ENCODE measurements at places on chromosomes 11 and 22. TPM values are rescaled to one million over a fixed set of nuclear protein-coding genes. Genes with fewer than 3 reads are reported as not detected.

- DNase-seq: no peak
These were observed 83.6 kb upstream of the CRTAM start for GRCh38 chr11:122754553-122755322.

GRCh38 chr11:119031912-119032280, 1.2 kb upstream of the SLC37A4 start:
- no peak for DNase-seq

GRCh38 chr11:113862435-113862834, 12.9 kb downstream of the USP28 start:
- DNase-seq: peak; percentile 43

- peak; percentile 66 for DNase-seq
These were observed 23.6 kb downstream of the HIRA start for GRCh38 chr22:19407649-19408606.

DNA sequence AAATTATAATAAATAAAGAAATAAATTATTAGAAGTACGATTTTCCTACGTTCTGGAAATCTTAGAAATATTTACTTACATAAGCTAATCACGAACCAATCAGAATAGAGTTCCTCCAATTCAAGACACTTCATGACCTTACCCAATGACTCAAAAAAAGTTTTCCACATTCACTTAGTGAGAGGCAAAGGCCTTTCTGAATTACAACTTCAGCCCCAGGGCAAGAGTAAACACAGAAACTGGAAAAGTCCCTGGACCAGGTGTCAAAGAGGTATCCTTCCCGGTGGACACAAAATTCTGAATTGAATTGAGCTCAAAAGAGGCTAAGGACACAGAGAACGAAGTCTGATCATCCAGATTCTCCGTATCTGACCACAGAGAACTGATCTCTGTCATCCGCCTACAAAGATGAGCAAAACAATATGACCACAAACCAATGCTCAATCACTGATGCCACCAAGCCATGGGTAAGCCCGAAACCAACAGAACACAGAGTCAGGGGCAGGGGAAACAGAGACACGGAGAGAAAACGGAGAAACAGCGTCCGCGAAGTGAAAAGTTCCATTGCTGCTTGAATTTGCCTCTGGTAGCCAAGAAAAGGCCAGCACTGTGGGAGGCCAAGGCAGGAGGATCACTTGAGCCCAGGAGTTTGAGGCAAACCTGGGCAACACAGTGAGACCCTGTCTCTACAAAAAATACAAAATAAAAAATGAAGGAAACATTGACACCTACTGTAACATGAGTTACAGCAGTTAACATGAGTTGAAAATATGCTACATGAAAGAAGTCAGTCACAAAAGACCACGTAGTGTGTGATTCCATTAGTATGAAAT, 6.8 kb downstream of the BID start:
- DNase-seq: no peak

DNA sequence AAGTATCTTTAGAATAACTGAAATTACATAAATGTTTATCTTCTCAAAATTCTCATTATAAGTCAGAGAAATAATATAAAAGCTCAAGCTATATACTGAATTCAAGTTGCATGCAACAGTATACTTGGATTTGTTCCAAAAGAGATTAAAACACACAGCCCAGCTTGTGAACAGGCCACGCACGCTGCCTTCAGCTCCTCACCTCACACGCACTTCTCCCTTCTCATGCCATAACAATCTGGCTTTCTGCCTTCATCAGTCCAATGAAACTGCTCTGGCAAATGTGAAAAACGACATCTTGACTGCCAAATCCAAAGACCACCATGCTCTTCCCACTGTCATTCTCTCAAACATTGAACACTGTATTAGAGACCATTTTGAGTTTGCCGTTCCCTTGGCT, 22.1 kb downstream of the ATP6V1E1 start:
- DNase-seq: no peak

- DNase-seq: no peak
These were observed 1173.2 kb downstream of the BRD1 start for GRCh38 chr22:48654492-48654891.

The APOBEC3H gene
- total RNA-seq: 0.79 TPM

DNA sequence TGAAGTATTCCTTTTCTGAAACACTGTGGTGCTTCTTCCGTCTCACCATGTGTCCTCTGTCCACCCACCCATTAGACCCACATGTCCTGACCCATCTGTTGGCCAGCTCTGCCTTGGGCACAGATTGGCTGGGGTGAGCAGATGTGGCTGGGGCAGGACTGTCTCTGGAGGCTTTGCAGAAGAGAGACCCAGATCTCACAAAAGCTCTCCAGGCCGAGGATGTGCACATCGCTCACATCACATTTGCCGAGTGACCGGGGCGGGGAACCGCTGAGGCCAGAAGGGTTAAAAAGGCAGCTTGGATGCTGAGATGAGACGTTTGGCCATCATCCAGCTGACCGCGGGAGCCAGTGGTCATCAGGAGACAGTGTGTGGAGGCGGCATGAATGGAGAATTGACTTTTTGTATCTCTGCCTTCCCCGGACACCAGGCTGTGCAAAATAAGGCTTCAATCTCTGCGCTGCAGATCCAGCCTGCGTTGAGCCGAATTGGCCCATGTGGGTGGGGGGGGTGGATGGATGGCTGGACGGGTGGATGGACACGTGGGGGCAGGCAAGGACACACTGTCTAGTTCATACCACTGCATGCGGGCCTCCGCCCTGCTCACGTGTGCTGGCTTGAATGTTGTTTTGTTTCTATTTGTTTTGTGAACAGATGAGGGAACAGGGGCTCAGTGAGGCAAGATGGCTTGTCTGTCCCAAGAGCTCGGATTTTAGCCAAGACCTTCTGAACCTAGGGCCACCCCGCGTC, 6.1 kb downstream of the IFITM10 start:
- peak; percentile 75 for DNase-seq

GRCh38 chr11:106468531-106468930, 391.1 kb downstream of the AASDHPPT start:
- DNase-seq: no peak

DNA sequence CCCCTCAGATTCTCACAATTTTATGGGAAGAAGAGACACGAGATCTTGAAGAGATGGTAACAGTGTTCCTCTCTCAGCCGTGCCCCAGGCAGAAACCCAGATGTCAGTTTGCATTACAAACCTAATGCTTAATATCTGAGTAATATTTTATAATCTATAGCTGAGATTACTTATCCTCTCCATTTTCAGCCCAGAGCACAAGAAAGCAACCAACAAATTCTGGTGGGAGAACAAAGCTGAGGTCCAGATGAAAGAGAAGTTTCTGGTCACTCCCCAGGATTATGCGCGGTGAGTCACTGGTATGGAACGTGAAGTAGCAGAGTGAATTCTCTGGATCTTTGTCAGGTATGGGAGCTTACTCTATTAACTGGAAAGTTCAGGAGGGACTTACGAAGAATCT, 884 bp downstream of the CENATAC start:
- DNase-seq: no peak

- DNase-seq: no peak
These were observed 30.2 kb downstream of the USP35 start for GRCh38 chr11:78218707-78219492.

The PC gene
- 20.8 TPM for total RNA-seq

DNA sequence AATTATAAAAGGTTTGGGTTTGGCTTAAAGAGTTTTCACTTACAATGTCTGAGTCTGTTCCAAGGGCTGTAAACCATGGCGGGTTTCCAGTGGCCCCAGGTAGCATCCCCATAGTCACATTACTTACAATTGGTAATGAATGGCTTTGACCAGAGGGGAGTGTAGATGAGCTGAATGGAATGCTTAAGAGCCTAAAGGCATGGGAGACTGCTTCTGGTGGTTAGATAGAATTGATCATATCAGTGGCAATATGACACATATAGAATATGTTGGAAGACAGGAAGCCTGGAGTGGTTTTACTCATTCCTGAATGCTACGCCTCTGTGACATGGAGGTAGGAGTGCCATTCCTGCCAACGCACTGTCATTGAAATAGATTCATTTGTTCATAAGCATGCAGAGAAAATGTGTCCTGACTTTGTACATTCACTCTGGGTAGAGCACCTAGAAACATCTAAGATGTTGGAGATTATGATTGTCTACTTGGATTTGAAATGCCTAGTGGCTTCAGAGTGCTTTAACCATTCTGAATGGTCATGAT, 183.3 kb downstream of the BLID start:
- DNase-seq: no peak

- peak; percentile 8 for DNase-seq
These were observed 3.1 kb downstream of the TAF10 start for GRCh38 chr11:6608726-6609501.

DNA sequence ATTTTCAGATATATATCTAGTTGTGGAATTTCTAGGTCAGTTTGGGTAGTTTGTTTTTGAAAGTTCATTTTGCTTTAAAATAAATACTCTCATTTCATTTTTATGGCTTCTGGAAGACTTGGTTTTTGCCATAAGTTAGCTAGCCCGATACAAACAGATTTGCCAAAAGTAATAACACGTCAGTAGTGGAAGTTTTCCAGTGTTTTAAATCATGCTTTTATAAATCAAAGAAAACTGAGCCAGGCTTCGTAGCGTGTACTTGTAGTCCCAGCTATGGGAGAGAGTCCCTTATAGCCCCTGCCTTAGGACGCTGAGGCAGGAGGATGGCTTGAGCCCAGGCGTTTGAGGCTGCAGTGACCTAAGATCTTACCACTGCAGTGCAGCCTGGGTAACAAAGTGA, 21.7 kb upstream of the MICALL1 start:
- no peak for DNase-seq

DNA sequence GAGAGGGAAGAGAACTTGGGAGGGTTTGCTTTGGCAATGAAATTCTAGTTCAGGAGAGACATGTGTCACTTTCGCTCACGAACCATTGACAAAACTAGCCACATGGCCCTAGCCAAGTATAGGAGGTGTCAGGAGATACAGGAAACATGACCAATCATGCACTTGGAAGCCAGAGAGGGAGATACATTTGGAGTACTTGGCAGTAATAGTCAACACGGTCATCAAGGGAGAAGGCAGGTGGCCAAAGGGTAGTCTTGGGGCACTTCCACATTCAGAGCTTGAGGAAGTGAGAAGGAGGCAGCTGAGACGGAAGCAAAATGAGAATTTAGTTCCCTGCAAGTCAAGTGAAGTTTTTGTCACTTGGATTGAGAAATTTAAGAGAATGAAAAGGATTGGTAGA, 26.4 kb upstream of the KIRREL3 start:
- DNase-seq: no peak

DNA sequence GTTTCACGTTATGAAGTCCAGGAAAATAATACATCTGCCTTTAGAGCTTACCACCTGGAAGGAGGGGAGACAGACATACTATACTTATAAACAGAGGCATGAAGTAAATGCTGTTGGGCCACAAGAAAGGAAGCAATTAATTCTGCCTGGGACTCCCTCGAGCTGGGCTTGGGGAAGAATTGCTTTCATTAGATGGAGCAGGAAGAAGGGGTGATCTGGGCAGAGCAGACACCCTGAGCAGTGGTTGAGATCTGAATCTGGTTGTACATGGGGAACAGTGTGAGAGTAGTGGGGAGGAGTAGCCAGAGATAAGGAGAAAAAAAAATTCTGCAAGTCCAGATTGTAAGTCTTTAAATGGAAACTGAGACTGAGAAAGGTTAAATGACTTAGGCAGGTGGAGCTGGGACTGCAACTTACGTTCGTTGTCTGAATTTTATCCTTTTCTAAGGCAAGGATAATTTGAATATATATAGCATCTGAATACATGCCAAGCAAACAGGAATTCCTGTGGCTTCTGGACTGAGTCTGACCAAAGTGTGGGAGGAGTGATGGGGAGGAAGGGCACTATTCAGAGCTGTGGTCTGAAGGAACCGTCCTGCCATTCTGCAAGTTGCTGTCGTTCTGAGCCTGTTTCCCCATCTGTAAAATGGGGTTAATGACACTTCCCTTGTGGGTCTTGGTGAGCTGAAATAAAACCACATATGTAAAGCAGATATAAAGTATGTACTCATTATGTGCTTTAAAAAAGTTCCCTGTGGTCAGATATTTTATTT, 7.9 kb downstream of the NCAM1 start:
- DNase-seq: peak; percentile 77

DNA sequence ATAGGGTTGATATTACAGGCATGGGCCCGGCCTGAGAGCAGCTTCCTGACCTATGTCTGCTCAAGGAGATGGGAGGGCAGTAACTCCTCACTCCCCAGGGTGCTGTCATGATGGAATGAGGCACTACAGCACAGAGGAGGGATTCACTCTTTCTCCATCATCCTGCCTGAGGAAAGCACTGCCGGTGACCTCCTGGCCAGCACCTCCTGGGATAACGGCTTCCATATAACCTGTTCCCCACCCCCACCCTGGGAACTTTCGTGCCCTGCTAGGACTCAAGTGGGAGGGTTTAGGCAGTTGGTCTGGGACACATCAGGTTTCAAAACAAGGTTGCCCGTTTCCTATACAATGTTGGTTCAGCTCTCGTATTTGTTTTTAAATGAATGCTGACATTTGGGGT, 42.7 kb upstream of the MN1 start:
- DNase-seq: no peak

- DNase-seq: no peak
These were observed 16.8 kb downstream of the FZD4 start for GRCh38 chr11:86938203-86938899.

DNA sequence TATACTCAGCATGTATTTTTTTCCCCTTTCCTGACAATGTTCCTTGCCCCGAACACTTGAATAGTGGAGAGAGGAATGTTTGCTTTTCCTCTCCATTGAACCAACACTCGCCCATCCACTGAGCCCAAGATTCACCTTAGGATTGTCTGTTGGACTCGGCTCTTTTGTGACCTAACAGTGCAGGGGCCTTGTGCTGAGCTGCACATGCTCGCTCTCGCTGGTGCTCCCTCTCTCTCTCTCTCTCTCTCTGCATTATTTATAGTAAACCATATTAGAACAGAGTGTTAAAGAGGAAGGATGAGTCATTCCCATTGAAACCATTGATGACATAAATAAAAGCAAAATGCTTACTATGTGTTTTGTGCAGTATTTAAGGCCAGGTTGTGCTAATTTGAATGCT, 20.7 kb downstream of the ZBTB16 start:
- peak; percentile 42 for DNase-seq

GRCh38 chr11:79241205-79241851, 199.5 kb downstream of the TENM4 start:
- DNase-seq: no peak

The MAPK8IP1 gene
- 15.7 TPM for total RNA-seq

The SLC22A8 gene
- 0.41 TPM for total RNA-seq

DNA sequence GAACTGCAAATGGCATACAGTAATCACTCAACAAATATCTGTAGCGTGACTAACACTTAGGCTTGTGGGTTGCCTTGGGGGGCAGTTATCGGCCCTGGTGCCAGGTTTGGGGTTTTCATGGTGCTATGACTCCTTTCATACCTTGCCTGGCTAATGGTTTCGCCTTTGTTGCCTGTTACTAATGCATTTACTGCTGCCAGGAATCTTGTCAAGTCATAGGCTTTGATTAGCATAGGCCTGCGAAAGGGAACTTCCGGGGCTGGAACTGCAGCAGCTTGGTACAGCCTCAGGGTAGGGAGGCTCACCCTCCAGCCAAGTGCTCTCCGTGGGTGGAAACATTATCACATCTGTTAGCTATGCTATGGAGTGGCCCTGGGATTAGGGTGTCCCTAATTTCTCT, 13.2 kb downstream of the SLC25A18 start:
- DNase-seq: no peak

The CARD18 gene
- total RNA-seq: not detected

Data from kidney (tissue), 22 donors.